ENCODE measurements at places on chromosomes 11 and 22. TPM values are rescaled to one million over a fixed set of nuclear protein-coding genes. Genes with fewer than 3 reads are reported as not detected.

The OR8J3 gene
- total RNA-seq, result not detected

The CLCF1 gene
- 4.6 TPM for total RNA-seq

The PGA5 gene
- total RNA-seq, result not detected

The OR8G5 gene
- not detected for total RNA-seq

The TSGA10IP gene
- total RNA-seq, result not detected

The PRODH gene
- not detected for total RNA-seq

The KDM4D gene
- 1.3 TPM for total RNA-seq

The MPPED2 gene
- 0.33 TPM for total RNA-seq
